Psoas muscle (tissue), 8 donors: ENCODE measurements at places on chromosomes 4 and X. TPM values are rescaled to one million over a fixed set of nuclear protein-coding genes. Genes with fewer than 3 reads are reported as not detected.

The CMC4 gene
- polyA plus RNA-seq = 23.9 TPM

The ARSJ gene
- 0.35 TPM for polyA plus RNA-seq

The GLRA3 gene
- under 0.01 TPM for polyA plus RNA-seq

The SPANXN4 gene
- not detected for polyA plus RNA-seq

The CXCL13 gene
- 0.09 TPM for polyA plus RNA-seq
